Fibroblast of upper back skin (primary cell): ENCODE measurements at places on chromosomes 13 and 19.
A peak's percentile ranks its signal among the peaks of the same experiment; 100 is the strongest.

DNA sequence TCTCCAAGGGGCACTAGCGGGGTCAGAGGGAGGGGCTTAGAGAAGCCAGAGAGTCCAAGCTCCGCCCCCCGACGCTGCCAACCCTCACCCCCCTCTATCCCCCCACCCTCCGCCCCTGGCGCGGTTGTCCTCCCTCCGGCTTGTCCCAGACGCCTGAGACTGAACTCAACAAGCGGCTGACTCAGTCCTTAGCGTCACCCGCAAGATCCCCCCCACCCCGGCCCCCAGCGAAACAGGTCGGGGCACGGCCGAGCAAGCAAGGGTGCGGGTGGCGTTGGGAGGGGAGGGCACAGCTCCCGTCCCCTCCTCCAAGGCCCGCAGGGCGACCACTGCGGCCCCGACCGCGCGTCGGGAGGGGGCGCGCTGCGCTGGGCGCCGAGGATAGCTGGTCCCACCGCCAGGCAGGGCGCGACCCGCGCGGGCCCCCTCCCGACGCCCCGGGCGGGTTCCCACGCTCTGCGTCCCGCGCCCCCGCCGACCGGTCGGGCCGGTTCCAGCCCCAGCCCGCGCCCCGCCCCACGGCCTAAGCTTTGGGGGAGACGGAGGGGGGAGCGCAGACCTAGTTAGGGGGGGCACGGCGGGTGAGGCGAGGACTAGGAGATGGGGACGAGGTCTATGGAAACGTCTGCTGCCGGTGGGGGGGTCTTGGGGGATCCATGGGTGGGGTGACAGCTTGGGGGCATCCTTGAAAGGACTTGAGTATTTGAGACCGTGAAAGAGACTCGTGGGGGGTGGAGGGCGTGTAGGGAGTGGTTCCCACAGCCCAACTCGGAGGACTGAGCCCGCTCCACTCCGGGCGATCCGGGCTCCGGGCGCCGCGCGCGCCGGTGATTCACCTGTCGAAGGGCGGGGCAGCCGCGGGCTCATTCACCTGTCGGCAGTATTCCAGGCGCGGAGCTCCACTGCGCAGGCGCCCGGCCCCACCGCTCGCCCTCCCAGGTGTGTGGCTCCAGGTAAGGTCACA is 5.1 kb downstream of the NOTCH3 start:
- DNase-seq: peak; percentile 39

- DNase-seq: no peak
Measured at GRCh38 chr13:37010424-37010823, 9.8 kb downstream of the EXOSC8 start.

GRCh38 chr13:39249982-39250381 is 211.7 kb downstream of the NHLRC3 start:
- no peak for DNase-seq

- no peak for DNase-seq
Measured at GRCh38 chr19:7385062-7385461, 36.3 kb downstream of the ARHGEF18 start.

- DNase-seq: no peak
Measured at GRCh38 chr13:22589880-22590279, 590.9 kb upstream of the SGCG start.

DNA sequence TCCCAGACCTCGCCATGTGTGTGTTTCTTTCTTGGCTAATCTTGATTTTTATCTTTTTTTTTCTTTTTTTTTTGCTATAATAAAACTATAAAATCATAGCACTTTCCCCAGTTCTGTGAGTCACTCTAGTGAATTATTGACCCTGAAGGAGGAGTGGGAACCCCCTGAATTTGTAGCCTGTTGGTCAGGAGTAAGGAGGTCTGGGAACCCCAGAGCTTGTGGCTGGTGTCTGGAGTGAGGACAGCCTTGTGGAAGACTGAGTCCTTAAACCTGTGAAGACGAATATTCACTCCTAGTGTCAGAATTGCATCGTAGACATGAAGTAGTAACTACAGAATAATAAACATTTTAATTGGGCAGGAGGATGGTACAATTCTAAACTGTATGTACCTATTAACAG is 7.4 kb downstream of the EID2B start:
- DNase-seq: no peak

- no peak for DNase-seq
Measured at GRCh38 chr19:49624967-49625910, 14.7 kb downstream of the RRAS start.

GRCh38 chr19:5152013-5152763 is 183.3 kb downstream of the KDM4B start:
- no peak for DNase-seq

DNA sequence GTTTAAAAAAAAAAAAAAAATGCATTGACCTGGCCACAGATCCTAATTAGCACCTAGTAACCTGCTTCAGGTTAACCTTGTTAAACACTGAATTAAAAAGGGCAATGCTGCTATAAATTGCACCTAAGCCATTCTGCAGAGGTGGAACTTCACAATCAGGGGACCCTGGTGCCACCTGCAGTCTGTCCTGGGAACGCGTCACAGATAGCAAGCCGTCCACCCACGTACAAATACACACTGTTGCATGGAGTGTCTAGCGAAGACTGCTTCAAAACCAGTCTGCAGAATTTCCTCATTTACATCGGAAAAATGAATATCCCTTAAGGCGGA is 169.3 kb downstream of the COL4A1 start:
- DNase-seq: no peak

- no peak for DNase-seq
Measured at GRCh38 chr13:24012648-24013047, 115.3 kb upstream of the C1QTNF9B start.

GRCh38 chr13:38979891-38980749 is 10.5 kb downstream of the STOML3 start:
- DNase-seq: no peak

GRCh38 chr19:31392464-31392863 is 43.2 kb upstream of the TSHZ3 start:
- DNase-seq: no peak
